ENCODE measurements at places on chromosomes 4 and X.

GRCh38 chr4:26017531-26017930, 103.5 kb downstream of the SMIM20 start:
- DNase-seq, result no peak

DNA sequence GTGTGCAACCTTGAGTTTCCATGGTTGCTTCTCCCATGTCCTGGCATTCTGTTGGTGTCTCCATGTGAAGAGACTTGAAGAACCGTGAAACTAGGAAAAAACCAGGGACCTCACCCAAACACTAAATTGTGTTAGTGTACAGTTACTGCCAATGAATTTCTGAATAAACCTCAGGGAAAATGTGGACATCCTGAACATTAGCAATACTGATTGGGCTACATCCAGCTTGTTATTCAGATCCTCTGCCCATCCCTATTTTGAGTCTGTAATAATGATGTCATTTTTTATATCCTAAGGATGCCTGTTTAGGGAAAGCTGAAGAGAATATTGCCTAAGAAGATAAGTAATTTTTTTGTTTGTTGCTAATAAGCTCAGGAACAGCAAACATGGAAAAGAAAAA, 262.7 kb downstream of the TMA16 start:
- no peak for DNase-seq

- DNase-seq, result no peak
Measured at GRCh38 chr4:11669156-11669555, 240.5 kb upstream of the HS3ST1 start.

DNA sequence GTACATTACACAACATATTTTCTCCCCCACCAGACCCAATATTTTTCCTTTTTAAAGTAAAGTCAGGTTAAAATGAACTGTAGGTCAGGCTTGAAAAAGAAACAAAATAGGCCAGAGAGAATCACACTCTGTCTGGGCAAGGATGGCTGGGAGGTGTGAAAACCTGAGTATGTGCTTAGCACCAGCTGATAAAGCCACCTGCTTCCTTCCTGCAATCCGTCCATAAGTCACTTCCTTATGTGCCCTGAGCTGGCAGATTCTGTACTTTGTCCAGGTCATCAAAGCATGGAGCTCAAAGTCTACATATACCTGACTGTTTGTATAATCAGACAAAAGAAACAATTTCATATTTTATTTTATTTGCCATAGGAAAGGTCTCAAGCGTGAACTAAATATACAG, 37.7 kb downstream of the ANTXR2 start:
- DNase-seq, result no peak

All from activated CD8-positive, alpha-beta memory T cell treated with anti-CD3 and anti-CD28 coated beads for 1 hour (primary cell).